NCI-H69 (cell line): ENCODE measurements at places on chromosomes 5 and 9.

GRCh38 chr5:94849821-94850736, 231.6 kb downstream of the SLF1 start:
- DNase-seq = peak; percentile 88

GRCh38 chr5:168334695-168335094, 43.2 kb downstream of the WWC1 start:
- peak; percentile 32 for DNase-seq

DNA sequence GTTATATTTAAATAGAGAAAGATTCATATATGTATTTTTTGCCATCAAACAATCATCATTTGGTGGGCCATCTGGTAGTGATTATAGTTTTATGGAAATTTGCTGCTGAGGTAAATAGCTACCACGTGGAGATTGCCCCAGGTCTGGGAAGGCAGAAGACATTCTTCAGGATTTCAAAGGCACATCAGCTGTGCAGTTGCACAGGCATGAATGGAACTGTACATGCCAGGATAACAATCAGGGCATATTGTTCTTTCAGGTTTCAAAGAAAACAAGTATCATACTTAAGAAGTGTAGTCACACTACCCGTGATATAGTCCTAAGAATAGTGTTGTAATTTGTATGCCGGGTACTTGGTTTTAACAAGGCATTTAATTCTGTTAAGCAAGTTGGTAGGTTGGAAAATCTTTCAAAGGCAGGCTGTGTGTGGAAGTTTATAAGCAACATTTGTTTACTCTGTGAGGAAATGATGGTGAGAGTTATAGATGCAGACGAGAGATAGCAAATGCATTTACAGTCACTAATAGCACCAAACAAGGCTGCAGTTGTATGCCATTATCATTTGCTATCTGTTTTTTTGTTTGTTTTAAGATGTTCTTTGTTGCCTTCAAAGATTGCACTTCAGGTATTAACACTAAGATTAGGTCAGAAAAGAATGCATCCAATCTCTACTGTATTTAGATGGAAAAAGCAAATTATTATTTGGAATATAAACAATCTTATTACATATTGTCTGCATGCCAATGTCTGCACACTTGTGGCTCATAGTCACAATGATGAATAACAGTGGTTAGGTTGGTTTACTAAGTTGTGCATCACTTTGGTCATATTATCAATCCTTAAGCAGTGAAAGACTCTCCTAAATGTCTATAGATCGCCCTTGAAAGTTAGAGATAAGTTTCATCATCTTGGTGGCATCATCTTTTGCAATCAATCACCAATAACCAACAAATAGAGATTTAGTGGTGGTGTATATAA, 55.3 kb downstream of the RPS23 start:
- DNase-seq = peak; percentile 16

DNA sequence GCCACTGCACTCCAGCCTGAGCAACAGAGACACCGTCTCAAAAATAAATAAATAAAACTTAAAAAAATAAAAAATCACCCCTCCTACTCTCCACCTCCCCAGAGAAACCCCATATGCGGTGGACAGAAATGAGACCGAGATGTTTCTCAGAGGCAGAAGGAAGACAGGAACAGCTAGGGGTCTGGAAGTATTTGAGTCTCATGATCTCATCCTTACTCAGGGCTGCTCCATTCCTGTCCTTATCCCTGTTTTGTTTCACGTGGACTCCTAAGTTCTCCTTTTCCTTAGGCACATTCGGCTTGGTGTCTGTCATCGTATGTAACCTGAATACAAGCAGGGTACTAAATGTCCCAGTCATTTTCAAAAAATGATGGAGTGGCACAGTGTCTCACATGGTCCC, 76.1 kb downstream of the C9orf50 start:
- no peak for DNase-seq

DNA sequence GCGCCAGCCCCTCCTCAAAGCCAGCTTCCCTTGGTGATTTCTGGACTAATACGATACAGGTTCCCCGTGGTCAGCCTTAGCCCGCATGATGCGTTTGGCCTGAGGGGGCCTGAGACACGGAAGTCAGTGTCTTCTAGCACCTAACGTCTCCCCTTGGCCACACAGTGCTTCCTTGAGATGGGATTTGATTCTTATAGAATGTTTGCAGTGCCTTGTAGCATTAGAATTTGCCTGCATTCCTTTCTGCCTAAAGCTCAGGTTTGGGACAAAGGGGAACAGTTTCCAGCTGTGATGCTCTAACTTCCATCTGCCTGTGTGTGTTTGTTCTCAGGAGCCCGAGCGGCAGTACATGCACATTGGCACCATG, 34.4 kb downstream of the CFAP90 start:
- DNase-seq = no peak

DNA sequence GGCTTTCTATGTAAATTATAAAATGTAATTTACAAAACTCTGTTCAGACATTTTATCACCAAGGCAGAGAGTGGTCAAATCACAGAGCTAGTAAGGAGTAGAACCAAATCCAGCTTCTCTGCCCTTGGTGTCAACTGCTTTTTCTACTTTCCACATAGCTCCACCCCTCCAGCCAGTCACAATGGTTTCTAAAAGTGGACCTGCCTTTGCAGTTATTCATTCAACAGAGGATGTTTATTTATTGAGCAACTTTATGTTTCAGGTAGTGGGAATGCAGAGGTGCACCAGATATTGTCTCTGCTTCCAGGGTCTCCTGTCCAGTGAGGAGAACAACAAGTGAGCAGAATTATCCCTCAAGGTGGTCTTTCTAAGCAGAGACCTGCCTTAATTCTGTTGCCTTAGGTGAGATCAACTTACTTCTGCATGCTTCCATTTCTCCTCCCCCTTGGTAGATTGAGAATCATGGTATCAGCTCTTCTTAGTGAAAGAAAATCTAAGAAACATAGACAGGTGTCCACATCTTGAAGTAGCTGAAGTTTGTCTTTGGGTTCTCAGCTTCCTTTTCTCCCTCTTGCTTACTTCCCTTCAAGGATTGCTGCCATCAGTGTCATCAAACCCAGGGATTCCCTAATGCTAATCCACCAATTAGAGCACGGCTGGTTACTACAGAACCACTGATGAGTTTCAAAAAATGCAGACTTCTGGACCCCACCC, 17.2 kb upstream of the PDCD1LG2 start:
- DNase-seq = no peak

- no peak for DNase-seq
Observed at GRCh38 chr9:123337971-123338370, 18.0 kb upstream of the CRB2 start.

- DNase-seq = no peak
Observed at GRCh38 chr5:117461966-117462365, 887.3 kb upstream of the SEMA6A start.

DNA sequence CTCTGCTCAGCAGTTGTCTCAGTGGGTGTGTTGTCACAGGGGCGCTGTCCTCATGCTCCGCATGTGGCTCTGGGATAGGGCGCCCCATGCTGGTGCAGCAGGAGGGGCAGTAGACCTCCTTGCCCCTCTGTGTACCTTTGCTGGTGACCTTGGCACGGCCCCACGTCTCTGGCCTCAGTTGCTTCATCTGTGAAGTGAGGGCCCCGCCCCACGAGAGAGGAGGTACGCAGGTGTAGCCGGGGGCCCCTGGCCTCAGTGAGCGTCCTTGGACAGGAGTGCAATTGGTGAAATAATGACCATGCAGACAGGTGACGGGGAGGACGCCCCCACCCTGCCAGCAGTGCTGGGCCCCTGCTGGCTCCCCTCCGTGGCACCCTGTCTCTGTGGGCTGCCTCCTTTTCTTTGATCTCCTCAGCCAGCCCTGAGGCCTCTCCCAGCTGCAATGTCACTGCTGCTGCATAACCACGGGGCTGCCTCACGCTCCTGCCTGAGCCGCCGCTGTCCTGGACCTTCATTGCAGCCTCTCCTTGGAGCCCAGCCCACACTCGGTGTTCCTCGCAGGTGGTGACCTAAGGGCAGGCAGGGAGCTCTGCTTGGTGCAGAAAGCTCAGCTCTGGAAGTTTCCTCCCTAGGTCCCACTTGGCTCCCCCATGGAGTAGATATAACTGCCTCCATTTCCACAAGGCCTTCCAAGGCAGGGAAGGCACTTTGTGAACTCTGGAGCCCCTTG, 57.3 kb downstream of the PHF2 start:
- DNase-seq = no peak

DNA sequence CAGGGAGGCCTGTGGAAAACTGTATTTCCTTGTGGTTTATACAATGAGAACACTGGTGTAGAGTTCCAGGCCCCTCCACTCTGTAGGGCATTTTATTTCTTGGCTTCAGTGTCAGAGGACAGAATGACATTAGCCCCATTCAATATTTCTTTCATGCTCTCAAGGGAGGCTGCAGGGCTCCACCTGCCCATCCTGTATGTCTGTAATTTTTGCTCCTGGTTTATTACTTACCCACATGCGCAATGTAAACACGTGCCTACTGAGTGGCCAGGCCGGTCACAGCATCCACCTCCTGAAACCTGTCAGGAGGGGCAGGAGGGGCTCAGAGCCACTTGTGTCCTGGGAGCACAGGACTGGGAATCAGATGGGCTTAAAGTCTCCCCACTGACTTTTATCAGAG, 82.4 kb downstream of the GADD45G start:
- peak; percentile 97 for DNase-seq

DNA sequence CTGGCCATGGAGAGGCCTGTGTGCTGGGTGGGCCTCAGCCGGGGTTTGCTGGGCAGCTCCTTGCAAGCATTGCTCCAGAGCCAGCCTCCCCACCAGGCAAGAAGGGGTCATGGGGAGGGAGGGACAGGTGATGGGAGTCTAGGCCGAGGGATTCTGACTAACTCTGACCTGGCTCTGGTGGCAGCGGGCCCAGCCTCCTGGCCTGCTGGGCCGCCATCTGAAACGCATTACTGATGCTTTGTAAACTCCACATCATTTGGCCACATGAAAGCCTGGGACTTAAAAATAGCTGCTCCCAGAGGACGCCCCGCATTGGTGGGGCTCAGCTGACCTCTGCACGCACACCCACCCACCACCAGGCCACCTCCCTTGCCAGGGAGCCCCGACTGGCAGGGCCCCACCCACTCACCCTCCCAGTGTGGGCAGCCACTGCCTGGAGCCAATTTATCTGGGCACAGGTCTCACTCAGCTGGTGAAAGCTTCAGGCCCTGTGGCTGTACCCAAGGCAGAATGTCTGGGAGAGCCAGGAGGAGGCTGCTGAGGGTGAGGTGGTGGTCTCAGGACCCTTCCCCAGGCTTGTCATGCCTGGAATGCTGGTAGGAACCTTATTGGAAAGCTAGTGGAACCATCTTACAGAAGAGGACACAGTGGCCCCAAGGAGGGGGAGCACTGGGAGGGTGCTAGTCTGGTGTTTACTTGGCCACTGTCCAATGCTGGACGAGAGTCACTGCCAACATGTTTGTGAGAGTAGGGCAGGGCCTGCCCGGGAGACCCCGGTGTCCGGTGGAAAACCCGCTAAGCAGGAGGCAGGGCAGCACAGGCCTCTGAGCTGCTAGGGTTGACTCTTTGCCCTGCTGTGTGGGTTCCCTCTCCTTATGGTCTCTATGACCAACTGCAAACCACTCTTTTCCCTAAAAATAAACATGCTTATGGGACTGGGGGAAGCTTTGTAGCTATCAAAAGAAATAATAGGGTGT, 10.8 kb downstream of the TCF7 start:
- DNase-seq = peak; percentile 63

GRCh38 chr5:159341145-159341544, 10.9 kb upstream of the IL12B start:
- no peak for DNase-seq

- DNase-seq = peak; percentile 35
Observed at GRCh38 chr9:125797930-125798329, 50.8 kb downstream of the PBX3 start.

DNA sequence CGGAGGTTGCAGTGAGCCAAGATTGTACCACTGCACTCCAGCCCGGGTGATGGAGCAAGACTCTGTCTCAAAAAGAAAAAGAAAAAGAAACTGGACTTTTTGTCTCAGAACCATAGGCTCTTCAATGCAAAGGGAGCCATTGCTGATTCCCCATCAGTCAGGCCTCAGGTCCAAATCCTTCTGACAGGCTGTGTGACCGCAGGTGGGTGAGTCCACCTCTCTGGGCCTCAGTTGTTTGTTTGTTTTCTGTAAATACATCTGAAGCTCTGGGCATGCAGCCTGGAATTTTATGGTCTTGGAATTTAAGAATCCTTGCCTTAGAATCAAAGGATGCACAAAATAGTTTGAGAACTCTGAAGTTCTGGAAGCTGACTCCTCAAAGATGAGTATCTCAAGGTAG, 21.1 kb upstream of the TOR2A start:
- DNase-seq = no peak

DNA sequence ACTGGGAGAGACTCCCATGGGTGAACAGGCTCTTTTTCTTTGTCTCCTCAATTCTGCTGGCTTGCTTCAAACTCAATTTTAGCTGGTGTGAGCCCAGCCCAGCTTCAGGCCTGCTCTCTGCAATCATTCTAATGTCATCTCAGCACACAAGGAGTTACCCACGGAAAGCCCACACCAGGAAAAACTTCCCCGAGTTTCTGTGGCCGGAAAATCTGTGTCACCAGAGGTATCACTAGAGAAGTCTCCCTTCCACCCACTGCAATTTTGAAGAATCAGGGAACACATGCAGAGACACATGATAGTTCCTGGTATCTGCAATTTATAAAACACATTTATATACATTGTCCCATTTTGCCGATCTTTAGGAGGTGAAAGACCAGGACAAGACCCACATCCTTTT, 13.5 kb upstream of the NDFIP1 start:
- no peak for DNase-seq

GRCh38 chr5:68436686-68437520, 221.3 kb downstream of the PIK3R1 start:
- peak; percentile 75 for DNase-seq

- no peak for DNase-seq
Observed at GRCh38 chr9:137023583-137023991, 4.5 kb downstream of the ABCA2 start.

GRCh38 chr9:134842321-134842720, 38.3 kb upstream of the FCN2 start:
- no peak for DNase-seq

- DNase-seq = peak; percentile 95
Observed at GRCh38 chr5:176536132-176536901, 885 bp downstream of the RNF44 start.

- no peak for DNase-seq
Observed at GRCh38 chr5:10635257-10635866, 71.5 kb downstream of the ANKRD33B start.

- DNase-seq = no peak
Observed at GRCh38 chr5:96312383-96312782, 120.7 kb downstream of the PCSK1 start.
